ENCODE measurements at places on chromosomes 2 and 18.

DNA sequence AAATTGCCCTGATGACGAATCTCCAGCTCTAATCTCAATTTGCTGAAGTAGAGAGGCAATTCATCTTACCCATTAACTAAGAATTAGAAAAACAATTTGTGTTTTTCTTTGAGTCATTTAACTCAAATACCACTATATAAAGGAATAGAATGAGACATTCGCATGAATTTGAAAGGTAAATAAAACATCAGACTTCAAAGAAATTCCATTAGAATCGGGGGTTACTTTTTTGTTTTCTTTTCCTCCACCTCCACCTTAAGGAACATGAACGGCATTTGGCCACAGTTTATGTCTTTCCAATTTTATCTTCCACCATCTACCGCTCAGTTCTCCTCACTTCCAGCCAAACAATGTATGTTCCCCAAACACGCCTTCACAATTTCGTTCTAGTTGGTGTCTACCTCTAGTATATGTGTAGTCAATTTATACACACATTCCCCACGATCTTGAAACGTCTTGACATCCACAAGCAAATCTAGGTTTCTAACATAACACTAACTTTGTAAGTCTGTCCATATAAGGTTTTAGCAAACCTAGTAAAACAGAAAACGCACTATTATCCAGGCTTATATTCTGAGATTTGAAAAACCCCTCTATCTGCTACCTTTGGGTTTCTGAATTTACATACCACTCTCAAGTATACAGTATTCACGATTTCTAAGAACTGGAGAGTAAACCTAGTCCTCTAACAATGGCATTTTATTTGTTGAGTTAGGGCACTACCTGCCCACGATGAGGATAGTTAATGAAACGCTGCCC, 1.2 kb upstream of the SMCHD1 start:
- no peak for DNase-seq

DNA sequence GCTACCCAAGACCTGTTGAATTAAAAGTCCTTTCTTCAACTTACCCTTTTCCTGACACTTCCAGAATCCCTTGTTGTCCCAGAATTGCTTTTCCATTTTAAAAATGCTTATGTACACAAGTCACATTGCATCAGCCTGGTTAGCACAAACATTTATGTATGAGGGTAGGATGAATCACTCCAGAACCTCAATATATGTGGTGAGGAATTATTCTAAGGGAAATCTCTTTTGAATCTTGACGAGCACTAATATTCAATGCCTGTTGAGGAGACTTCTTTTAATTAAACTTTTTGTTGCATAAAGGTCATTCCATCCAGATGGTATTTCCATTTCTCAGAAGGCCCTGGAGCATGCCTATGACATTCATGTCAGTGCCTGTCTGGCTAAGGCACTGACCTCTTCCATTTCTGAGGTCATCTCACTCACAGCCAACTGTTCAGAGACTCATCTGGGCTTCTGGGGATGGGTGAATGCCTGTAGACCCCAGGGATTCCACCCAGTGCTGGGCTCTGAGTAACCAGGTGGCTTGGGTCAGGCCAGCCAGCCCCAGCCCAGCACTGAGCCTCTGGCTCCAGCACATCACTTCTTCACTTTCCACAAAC, 28.2 kb downstream of the ACMSD start:
- DNase-seq, result no peak

GRCh38 chr2:217725409-217725808, 277.4 kb downstream of the TNS1 start:
- no peak for DNase-seq

DNA sequence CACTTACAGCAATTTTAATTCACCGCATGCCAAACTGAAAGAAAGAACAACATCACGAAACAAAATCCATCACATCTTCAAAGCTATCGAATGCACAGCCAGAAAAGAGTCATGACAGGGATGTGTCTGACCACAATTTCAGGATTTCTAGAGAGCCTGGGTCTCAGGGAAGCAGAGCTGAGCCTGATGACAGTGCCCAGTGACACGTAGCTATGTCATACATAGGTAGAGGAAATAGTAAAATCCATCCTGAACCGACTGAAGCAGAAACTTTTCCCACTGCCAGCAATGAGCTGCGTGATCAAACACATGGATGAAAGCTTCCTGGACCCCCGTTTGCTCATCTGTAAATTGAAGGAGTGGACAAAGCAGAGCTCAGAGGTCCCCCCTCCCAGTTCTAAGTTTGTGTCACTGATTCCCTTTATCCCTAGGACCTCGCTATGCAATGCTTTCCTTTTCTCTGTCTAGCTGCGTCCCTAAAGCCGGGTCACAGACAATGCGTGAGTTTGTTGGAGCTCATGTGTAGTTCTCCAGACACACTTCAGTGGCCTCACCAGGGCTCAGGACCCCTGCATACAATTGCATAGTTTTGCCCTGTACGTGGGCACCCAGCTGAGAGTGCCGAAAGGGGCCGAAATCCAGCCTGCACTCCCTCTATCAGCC, 37.6 kb downstream of the CCBE1 start:
- no peak for DNase-seq

DNA sequence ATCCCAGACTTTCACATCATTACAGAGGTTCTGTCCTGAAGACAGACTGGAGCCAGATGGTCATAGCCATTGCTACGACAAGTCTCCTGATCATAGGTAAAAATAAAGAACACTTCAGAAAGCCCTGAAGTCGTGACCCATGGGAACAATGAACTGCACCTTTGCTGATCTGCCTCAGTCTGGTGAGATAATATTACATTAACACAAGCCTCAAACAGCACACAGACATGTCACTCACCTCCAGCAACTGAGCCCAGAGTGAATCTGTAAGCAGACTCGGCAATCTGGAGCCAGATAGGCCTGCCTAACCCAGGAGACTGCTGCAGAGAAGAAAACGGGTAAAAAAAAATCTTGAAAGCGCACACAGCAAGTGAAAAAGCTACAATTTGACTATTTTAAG, 79.2 kb downstream of the SLC25A12 start:
- no peak for DNase-seq

DNA sequence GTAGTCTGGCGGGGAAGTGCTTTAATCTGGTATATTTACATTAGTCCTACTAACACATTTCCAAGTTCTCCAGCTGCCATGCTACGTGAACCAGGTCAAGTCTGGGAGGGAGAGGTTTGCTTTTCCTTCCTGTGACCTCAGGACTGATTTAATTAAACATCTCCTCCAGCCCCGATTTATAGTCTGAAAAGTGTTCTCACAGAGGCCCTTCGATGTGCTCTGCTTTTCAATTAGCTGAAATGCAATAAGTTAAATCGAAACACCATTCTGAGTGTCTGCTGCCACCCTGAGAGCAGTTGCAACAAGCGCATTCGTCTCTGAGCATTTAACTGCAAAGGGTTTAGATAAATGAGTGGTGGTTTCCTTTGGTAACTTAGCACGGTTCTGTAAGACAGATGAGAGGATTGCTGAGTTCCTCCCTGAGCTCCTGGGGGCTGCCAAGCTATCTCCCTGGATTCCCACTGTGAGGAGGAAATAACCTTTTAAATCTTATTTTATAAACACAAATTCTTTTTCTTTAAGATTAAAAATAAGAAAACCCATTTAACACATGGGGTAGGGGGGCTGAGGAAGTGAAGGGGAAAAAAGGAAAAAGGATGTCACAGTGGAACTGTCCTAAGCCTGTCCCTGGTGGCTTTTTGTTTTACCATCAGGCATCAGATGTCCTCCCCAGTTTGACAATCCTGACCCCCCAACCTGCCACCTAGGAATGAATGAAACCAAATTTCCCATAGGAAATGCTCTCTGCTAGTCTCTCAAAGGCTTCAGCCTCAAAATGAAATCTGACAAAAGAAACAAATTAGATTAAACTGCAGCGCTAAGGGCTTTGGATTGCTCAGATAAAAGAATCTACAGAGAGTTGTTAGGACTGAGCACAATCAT, 56.5 kb upstream of the CREB1 start:
- DNase-seq, result peak; percentile 22

GRCh38 chr2:177698281-177698680, 305.7 kb downstream of the AGPS start:
- DNase-seq, result no peak

GRCh38 chr2:101521487-101521886, 46.6 kb upstream of the RFX8 start:
- no peak for DNase-seq

DNA sequence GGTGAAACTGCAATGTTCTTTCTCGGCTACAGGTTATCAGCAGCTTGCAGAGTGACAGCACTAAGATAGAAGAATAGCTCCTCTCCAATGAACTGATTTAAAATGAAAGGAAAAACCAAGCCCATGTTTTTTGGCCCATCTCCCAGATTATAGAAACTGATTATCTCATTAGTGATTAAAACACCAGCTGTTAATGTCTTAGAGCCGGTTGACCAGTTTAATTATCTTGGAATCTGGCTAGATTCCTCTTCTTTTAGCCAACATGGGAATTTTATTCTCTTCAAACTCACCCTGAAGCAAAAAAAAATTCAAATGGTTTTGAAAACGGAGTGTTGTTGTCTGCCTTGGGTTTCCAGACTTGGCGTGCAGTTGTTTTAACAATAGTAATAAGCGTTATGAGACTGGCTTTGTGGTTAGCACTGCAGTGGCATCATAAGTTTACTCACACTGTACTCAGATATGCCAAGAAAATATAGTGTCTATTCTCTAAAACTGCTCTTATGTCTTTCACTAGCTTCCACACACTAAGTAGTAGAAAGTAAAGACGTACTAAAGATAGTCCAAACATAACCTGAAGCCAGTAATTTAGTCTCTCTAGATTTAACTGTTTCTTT, 665.3 kb downstream of the STK39 start:
- DNase-seq, result no peak

GRCh38 chr2:98503481-98504105, 58.9 kb downstream of the INPP4A start:
- DNase-seq, result no peak

Measured in CD4-positive, alpha-beta T cell treated with Interleukin-1 beta for 1 hour (primary cell).